Common myeloid progenitor, CD34-positive (primary cell): ENCODE measurements at places on chromosomes 7 and 10.

DNA sequence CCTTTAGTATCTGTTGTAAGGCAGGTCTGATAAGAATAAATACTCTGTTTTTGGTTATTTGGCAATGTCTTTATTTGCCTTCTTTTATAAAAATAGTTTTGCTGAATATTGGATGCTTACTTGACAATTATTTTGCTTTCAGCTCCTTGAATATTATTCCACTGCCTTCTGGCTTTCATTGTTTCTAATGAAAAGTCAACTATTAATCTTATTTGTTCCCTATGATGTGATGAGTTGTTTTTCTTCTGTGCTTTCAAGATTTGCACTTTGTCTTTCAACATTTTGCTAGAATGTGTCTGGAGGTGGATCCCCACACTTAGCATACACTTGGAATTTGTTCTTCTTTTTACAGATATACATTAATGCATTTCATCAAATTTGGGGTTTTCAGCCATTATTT, 203.8 kb upstream of the PTPRZ1 start:
- DNase-seq: no peak

DNA sequence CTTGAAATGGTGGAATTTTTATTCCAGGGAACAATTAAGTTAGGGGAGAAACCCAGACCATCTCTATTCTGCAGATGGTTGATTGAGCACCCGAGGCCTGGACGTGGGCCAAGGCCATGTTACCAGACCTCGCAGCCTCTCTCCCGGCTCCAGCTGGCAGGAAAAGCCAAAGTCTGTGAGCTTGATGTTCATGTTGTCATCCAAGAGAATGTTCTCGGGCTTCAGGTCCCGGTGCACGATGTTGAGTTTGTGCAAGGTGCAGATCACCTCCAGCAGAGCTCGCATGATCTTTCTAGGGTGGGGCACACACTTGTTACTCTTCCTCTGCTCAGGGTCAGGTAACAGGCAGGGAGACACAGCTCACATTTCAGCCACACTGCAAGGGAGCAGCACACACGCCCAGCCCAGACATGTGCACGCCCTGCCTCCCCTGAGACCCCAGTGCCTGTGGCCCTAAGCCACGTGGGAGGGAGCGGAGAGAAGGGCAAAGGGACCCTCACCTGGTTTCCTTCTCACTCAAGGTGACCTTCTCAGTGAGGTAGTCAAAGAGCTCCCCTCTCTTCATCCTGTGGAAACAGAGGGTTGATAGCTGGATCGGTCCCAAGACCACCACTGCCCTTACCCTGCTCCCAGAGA, 9.5 kb downstream of the PHKG1 start:
- no peak for DNase-seq

DNA sequence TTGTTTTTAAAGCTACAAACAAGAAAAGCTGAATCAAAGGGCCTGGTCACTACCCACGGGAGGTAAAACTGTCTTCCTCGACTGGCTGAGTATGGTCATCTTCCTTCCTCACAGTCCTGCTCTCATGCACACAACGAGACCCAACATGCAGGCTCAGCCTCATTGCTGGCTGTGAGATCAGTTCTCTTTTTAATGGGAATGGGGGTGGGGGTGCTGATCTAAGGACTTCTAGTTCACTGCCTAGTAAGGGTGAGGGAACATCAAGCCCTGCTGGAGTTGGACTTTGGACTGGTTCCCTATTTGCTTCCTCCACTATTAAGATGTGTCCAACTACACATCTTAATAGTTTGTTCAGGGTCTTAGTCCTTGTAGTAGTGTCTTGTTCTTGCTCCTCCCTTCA, 48.2 kb downstream of the ABCB4 start:
- no peak for DNase-seq

- no peak for DNase-seq
These were observed 93.2 kb downstream of the REEP3 start for GRCh38 chr10:63614371-63614891.

GRCh38 chr7:146948703-146949102, 832.1 kb downstream of the CNTNAP2 start:
- peak; percentile 87 for DNase-seq

DNA sequence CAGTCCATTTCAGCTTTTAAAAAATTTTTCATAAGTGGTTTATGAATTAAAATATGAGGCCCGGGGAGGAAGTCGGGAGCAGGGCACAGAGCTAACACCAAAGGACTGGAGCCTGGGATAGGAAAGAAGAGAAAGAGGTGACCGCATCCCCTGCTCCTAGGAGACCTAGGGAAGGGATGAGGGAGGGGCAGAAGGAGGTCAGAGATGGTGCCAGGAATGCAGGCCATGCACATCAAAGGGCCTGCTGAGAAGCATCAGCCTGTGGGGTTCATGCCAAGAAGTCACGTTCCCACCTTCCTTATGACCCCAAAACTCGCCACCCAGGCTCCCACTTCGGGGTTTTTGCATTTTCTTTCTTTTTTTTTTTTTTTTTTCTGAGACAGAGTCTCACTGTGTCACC, 14.7 kb upstream of the TOMM7 start:
- DNase-seq: no peak

DNA sequence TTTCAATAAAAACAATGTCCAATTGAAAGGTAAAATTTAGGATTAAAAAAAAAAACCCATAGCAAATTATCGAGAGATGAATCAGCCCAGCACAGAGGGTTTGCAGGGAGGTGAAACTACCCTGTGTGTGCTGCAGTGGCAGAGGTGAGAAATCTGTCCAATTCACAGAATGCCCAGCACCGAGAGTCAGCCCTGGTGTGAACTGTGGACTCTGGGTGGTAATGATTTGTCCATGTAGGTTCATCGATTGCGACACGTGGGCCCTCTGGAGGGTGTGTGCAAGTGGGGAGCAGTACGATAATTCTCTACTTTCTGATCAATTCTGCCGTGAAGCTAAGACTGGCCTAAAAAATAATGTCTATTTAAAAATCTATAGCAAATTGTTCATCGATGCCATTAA, 94.5 kb upstream of the PFKP start:
- no peak for DNase-seq

DNA sequence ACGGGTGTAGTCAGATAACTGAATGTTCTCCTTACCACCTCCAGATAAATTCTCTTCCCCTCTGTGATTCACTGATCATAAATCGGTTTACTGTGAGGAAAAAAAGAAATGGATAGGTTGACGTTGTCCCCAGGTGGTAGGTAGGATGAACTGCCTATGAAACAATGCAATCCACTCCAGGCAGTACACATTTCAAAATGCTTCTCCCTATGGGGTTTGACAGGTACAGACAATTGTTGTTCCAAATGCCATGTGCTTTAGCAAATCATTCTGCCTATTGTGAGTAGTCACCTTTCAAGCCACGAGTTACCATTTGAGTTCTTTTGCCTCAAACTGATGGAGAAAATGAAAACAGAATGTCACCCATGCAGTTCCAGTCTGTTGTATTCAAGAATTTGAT, 21.8 kb downstream of the VIM start:
- DNase-seq: peak; percentile 45

- no peak for DNase-seq
These were observed 22.9 kb downstream of the H2AZ2 start for GRCh38 chr7:44824894-44825526.

DNA sequence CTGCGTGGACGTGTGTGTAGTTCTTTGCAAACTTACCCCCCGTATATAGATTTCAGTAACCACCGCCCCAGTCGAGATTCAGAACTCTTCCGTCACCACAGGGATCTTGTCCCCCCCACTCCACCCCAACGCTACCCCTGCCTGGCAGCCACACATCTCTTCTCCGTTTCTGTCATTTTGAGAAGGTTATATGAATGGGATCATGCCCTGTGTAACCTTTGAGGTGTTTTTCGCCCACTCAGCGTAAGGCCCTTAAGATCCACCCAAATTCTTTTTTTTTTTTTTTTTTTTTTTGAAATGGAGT, 83.4 kb downstream of the ELFN1 start:
- no peak for DNase-seq

GRCh38 chr10:6044751-6045313, 17.3 kb downstream of the IL2RA start:
- DNase-seq: no peak

DNA sequence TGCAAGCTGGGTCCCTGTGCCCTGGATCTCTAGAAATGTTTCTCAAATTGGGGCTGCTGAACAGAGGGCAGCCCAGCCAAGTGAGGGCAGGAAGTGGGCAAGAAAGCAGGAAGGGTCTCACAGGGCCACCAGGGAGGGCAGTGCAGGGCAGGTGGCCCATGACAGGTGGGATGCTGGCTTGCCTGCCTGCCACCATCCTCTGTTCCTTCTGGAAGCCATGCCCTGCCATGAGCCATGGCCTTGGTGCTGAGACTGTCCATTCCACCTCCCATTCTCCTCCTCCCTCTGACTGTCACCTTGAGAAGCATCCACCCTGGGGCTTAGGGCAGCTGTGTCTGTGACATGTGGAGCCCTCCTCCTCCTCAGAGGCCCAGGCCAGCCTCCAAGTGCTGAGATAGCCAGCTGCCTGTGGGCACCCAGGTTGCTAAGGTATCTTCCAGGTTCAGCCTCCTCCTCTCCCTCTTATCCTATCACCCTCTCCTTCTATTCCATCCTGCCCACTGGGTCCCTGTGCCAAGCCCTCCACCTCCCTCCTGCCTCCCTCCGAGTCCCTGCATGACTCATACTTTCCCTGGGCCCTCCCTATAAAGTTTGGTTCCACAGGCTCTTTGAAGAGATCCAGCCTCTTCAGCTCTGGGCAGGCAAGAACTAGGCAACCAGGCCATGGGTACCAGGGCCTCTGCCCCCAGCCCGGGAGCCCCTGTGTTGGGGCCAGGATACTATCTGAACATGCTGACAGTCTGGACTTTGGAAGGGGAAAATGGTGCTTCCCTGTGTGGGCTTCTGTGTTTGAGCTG, 1.3 kb downstream of the VSIR start:
- peak; percentile 62 for DNase-seq

- DNase-seq: peak; percentile 75
These were observed 17.6 kb upstream of the EXOC6 start for GRCh38 chr10:92830478-92831389.

DNA sequence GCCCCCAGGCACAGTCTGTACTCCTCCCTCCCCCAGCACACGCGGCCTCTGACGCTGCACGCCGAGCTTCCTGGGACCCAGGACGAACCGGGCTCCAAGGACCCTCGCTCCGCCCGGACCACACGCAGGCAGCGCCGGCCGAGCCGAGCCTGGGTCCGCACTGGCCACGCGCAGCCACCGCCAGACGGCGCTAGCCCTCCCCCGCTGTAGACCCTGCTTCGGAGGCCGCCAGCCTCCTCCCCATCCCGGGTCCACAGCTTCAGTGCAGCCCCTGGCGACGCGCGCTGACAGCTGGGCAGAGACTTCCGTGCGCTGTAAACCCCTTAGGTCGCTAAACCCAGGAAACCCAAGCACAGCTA, 936 bp upstream of the TCERG1L start:
- peak; percentile 31 for DNase-seq

DNA sequence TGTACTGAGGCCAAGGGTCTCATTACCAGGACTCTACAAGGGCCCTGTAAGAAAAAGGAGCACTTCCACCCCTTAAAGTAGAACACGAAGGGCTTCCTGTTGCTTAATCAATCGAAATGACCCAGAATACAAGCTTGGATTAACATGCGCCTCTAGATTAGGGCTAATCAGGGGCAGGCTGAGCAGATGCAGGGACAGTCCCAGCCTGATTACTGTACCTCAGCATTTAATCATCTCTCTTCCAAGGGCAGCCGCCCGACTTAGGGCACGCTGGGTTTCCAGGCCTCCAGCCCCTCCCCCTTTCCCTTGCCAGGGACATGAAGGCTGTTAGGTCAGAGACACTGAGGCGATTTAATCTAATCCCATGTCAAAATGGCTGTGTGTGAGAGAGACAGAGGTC, 138.6 kb downstream of the NRF1 start:
- no peak for DNase-seq

GRCh38 chr7:42170724-42171123, 66.3 kb downstream of the GLI3 start:
- DNase-seq: no peak

DNA sequence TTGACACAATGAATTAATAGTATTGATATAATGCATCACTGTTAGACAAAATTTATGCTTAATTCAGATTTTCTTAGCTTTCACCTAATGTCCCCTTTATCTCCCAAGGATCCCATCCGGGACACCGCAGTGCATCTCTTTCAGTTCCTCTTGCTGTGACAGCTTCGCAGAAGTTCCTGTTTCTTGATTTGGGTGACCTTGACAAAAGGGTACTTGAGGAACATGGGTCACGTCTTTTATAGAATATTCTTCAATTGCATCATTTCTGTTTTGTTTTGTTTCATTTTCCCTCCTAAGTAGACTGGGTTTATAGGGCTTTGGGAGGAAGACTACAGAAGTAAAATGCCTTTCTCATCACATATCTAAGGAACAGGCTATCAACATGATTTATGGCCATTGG, 453.2 kb downstream of the DPP6 start:
- no peak for DNase-seq

DNA sequence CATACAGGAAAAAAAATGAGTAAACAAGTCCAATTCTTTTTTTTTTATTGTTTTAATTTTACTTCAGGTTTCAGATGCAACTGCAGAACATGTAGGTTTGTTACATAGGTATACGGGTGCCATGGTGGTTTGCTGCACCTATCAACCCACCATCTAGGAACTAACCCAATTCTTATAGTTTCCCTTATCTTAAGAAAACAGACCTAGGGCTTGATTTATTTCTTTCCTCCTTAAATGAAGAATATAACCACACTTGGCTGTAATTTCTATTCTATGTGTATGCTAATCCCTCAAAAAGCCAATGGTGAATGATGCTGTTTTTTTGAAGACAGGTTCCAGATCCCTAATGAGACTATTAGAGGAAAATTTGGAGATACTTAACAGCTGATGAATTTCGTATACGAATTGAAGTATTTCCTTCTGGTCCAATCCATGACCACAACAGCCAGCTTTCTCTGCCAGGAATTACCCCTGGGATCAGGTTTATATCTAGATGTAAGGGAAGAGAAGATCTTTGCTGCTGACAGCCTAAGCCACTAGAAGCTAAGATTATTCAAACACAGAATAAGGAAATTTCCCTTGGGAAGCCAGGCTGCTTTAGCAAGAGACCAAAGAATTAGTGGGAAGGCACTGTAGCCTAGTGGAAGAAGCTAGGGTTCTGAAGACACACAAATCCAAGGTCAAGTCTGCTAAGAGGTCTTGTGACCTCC, 115.8 kb downstream of the INHBA start:
- DNase-seq: no peak

DNA sequence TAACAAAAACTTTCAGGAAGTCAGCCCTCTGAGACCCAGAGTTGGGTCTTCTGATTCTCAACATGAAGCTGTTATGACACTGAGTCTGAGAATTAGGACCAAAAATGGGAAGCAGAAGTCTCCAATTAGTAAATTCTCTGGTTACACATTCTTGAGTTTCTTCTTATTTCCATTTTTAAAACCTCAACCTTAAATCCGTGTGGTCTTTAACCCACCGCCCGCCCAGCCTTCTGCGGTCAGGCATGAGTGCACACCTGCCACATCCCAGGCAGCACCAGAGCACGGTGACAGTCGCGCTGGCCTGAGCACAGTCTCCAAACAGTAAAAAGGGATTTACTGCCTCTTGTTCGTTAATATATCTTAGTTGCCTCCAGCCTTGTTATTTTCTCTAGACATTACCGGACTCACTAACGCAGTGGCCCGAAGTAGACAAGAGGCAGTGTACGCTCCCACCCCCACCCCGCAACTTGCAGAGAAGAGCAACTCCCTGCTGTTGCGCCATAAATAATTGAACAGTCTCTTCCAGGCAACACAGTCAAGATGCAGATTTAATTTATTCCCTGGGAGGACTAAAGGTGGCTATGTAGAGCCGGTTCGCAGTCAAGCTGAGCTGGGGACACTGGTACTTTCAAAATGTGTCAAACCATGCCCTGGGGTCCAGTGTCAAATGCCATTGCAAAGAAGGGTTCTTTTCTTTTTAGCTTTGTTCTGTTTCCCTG, 147.0 kb upstream of the CELF2 start:
- no peak for DNase-seq

GRCh38 chr10:124688889-124689670, 55.1 kb downstream of the FAM53B start:
- DNase-seq: no peak
